ENCODE measurements at places on chromosomes 12 and 14. TPM values are rescaled to one million over a fixed set of nuclear protein-coding genes. Genes with fewer than 3 reads are reported as not detected.

DNA sequence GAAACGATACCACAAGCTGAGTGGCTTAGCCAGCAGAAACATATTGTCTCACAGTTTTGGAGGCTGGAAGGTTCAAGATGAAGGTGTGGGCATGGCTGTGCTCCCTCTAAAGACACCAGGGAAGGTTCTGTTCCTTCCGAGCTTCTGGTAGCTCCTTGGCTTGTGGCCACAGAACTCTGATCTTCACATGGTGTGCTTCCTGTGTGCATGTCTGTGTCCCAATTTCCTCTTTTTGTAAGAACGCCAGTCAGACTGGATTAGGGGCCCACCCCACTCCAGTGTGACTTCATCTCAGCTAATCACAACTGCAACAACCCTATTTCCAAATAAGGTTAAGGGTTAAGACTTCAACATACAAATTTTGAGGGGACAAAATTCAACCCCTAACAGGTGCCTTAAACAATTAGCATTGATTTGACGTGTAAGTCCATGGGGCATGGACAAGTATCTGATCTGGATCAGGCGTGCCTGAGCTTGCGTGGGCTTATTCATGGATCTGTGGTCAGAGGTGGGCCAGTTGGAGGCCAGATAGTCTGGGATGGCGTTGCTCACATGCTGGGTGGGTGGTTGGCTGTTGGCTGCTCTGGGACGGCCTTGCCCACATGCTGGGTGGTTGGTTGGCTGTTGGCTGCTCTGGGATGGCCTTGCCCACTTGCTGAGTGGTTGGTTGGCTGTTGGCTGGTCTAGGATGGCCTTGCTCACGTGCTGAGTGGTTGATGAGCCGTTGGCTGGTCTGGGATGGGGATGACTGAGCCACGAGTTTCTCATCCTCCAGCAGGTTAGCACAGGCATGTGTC lies 88.5 kb downstream of the LGMN start:
- DNase-seq, result no peak

DNA sequence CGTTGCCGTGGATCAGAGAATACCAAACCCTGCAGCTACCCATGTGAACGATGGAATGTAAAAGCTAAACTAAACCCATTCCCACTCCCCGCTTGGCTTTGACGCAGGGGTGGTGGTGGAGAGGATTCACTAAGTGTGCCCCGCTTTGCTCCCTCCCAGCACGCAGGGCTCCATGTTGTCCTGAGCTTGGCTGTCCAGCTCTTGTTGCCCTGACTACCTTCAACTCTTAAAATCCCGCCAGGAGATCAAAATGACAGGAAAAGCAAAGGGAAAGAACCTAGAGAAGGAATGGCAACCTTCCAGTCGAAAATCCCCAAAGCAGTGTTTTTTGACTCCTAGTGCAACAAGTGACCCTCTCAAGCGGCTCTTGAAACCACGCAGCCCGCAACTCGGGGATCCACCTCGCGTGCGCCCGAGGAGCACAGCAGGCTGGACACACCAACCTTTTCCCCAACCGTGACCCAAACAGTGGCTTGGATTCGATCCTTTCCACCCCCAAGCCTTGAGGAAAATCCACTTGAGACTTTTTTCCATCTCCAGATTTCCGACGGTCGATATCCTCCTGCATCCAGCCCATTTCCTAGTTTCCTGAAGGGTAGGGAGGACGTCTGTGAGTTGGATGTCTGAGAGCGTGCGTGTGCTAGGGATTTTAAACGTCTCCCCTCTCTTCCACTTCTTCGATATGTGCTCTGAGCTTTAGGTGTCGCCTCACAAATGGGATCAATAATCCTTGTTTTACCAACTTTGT lies 1.4 kb downstream of the SYT10 start:
- DNase-seq, result no peak

SLCO1B3 gene
- not detected for polyA plus RNA-seq

JPH4 gene
- polyA plus RNA-seq, result 8.9 TPM
